Left renal cortex interstitium (tissue), 4 donors: ENCODE measurements at places on chromosomes 2 and 18. TPM values are rescaled to one million over a fixed set of nuclear protein-coding genes. Genes with fewer than 3 reads are reported as not detected.

DNA sequence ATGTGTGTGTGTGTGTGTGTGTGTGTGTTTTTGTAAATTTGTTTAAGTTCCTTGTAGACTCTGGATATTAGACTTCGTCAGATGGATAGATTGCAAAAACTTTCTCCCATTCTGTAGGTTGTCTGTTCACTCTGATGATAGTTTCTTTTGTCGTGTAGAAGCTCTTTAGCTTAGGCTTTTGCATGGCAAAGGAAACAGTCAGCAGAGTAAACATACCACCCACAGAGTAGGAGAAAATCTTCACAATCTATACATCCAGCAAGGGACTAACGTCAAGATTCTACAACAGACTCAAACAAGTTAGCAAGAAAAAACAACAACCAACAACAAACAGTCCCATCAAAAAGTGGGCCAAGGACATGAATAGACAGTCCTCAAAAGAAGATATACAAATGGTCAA is 336.7 kb upstream of the ATP5MC3 start:
- no peak for DNase-seq

GRCh38 chr2:223976635-223977226 is 19.5 kb downstream of the MRPL44 start:
- no peak for DNase-seq

GRCh38 chr2:182652326-182652725 is 63.7 kb upstream of the DNAJC10 start:
- DNase-seq, result no peak

KCNS3 gene
- polyA plus RNA-seq, result 6.9 TPM

RBBP8 gene
- polyA plus RNA-seq, result 52.1 TPM

CD28 gene
- 1.1 TPM for polyA plus RNA-seq

BOK gene
- polyA plus RNA-seq, result 22.8 TPM

ODC1 gene
- polyA plus RNA-seq, result 394 TPM
